NCI-H2081 treated with DMSO at 0.1 percent for 48 hours (cell line): ENCODE measurements at places on chromosomes 7 and 10.

DNA sequence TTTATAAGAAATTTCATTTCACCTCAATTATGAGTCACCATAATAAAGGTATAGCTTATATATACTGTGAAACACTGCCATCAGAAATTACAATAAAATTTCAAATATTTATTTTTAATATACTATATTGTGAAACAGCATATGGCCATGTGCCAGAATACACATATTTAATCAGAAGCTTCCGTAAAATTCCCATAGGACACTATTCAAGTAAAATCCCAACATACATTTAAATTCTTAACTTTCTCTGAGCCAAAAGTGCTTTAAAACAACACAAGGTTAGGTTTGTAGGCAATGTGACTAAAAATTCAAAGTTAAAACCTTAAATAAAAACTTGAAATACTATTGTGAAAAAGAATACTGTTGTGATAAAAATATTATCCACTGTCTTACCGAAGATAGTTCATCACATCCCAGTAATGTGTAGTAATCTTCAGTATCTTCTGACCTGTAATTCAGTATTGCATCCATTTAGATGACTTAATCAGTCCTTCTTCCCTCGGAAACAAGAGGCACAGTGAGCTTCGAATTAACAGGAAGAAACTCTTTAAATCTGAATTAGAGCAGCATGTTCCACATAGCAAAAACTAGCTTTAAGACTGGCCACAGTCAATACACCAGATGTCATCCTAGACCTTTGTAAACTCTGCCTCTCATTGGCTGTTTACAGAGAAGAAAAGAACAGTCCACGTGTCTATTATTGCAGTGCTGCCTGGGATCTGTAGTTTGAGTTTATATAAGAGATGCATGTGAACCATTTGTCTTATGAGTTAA is at the start of gene DNAJC12:
Gene DNAJC12 (minus strand): TSS at position 648 of the 774 bp plus-strand sequence. CDS start 177 bp downstream, at position 471.
- DNase-seq: peak; percentile 67

DNA sequence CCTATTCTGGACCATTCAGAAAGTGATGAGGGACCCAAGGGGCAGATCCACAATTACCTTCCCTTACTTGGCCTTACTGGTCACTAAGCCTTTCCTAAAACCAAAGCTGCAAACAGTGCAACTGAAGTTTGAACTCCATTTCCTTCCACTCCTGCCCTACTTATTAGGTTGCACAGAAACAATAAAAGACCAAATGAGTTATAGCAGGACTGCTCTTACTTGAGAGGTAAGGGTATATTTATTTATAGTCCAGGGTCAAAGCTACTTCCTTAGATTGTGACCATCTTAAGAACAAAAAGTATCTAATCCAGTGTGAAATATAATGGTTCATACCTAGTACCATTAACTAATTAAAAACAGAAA is 27.0 kb downstream of the CDK6 start:
- DNase-seq: no peak

DNA sequence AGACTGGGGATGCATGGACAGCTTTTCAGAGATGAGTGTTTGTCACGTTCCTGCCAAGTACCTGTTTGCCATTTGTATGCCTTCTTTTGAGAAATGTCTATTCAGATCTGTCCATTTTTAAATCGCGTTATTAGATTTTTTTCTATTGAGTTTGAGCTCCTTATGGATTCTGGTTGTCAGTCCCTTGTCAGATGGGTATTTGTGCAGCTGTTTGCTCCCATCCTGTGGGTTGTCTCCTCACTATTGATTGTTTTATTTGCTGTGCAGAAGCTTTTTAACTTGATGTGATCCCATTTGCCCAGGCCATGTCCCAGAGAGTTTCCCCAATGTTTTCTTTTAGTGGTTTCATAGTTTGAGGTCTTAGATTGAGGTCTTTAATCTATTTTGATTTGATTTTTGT is 5.5 kb upstream of the PRKAR1B start:
- no peak for DNase-seq

DNA sequence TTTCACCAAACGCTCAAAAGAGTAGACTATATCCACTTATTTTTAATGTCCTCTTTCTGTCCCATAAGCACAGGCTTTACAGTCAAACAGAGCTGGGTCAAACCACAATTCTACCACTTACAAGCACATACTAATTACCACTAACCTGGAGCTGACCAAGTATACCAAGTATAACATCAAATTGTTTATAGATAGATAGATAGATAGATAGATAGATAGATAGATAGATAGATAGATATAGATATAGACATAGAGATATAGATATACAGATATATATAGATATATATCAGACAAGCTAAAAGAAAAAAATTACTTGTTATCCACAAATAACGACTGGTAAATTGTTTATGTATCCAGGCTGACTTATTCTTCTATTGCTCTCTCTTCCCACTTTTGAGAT is 52.5 kb upstream of the SPOCK2 start:
- no peak for DNase-seq

- DNase-seq: no peak
Measured at GRCh38 chr7:16083931-16084330, 337.4 kb downstream of the CRPPA start.

DNA sequence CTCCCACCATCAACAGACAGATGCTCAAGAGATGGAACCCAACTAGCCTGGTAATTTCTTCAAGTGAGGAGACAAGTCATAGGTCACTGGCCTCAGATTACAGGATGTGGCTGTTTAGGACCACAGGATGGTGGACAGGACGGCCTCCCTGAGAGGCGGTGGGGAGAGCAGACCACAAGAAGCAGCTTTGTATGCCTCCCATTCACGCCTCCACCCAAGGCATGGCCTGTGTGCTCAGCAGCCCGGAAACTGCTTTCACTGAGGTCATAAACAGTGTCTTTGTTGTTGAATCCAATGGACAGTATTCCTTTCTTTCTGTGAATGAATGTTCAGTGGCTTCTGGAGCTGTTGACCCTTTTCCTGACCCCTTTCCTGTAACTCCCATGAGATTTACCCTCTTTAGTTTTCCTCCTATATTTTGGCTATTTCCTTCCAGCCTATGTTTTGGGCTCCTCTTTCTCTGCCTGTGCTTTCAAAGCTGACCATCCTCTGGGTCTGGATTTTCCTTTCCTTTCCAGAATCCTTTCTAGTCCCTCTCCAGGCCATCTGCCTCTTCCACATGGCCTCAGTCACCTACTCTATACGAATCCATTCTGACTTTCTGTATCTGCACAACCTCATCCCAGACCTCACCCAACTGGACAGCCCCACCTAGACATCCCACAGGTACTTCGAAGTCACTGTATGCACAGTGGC is 32.4 kb upstream of the INPP5F start:
- no peak for DNase-seq

- DNase-seq: no peak
Measured at GRCh38 chr10:72133517-72133916, 45.2 kb upstream of the SPOCK2 start.

DNA sequence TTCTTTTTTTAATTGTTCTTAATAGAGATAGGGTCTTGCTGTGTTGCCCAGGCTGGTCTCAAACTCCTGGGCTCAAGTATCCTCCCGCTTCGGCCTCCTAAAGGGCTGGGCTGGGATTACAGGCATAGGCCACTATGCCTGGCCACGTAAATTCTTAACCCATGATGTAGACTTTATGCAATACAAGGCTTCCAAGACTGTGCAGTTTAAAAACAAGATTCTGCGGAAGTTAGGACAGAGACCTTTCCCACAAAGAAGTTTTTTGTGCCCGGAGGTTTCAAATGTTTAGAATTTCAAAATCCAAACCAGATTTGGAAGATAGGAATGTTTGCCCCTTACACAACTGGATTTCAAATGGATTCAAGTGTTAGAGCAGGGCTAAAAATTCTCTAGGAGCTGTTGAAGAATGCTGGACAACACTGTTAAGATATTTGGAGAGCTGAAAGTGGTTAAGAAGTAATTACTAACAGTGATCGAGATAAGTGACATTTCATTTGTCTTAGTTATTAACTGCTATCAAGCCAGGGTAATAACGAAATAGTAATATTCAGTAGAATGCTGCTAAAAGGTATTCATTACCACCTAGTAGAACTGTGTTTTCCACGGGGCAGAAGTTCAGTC is 7.4 kb downstream of the APBB1IP start:
- no peak for DNase-seq

- no peak for DNase-seq
Measured at GRCh38 chr10:81978238-81978637, 103.2 kb downstream of the NRG3 start.

GRCh38 chr10:73899423-73899822 is 11.5 kb upstream of the PLAU start:
- DNase-seq: no peak

DNA sequence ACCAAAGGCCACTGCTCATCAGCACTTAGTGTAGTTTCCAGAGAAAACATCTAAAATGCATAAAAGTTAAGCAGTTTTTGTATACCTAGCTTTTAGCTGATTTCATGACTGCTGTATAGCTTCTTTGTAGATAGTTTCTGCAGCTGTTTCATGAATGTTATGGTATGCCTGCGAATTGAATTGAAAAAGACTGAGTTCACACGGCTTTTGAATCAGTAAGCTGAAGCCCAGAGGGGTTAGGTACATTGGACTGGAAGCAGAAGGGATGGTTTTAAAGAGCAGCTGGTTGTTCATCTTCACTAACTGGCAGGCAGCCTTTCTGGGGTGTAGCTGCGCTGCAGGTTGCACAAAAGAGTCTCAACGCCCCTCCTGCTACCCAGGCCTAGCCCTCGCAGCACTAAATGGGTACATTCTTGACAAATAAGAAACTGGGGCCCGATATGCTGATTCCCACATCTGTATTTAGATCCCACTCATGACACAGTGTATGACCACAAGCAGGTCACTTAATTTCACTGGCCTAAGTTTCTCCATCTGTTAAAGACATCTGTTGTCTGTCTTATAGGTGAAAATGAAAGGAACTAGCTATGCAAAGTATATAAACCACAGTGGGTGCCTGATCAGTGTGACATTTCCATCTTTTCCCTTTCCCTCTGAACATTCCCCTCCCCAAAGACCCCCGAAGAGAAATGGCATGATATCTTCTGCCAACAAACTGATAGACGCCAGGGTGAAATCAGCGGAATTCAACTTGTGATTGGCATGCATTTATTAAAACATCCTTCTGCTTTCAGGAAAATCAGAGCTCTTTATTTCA is 85.9 kb upstream of the AGBL3 start:
- no peak for DNase-seq

DNA sequence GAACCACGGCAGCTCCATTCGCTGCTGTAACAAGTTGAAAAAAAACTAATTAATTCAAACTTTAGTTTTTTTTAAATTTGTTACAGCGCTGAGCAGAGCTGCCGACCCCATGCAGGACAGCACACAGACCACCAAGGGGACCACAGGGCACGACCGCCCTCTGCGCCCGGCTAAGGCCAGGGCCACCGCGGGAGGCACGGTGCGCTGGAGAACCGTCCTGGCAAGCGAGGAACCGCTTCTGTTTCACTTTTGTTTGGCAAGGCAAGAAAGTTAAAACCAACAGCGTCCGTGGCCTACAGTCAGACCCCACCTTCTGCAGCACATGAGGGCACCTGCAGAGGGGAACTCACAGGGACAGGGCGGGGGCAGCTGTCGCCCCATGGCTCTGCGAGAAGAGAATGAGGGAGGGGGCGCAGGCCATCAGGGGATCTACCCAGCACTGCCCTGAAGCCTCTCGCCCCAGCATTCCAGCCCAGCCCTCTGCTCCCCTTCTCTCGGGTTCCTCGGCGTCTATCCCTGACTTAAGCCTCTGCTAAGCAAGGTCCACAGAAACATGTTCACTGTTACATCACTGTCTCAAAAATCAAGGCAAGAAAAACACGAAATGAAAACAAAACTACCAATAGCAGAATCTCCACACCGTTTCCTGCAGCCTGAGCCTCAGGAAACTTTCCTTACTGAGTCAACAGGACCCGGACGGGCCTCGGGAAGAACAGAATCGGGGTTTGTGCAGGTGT is 204.4 kb downstream of the DIP2C start:
- no peak for DNase-seq

DNA sequence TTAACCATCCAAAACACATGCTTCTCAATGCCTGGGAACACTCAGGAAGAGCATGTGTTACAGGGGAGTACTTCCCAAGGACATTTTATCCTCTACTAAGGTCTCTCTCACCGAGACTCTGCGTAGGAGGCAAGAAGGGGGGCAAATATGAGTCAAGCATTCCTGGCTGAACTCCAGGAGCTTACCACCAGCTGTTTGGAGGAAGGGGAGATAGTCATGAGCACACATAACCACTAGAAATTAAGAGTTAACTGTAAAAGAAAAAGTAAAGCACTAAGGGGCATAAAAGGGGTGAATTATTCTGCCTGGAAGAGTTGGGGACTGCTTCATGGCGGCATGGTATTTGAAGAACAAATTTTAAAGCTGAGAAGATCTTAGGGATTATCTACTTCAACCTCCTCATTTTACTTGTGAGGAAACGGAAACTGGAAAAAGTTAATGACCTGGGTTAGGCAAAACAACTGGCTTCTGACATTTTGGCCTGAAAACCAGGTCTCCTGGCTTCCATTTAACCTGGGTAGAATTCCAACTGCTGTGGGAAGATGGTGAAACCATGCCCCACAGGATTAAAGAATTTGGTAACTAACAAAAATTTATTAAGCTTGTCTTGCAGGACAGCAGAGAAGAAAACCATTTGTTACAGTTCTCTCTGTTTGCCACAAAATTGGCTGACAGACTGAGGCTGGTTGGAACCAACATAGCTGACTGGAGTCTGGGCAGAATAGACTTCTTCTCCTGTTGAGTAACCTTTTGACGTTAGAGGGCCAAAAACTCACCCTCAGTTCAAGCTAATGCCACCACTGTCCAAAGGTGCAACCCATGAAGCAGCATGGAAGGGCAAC is 85.5 kb downstream of the SLC25A13 start:
- DNase-seq: no peak

- no peak for DNase-seq
Measured at GRCh38 chr7:28178599-28178998, 2.0 kb downstream of the JAZF1 start.

DNA sequence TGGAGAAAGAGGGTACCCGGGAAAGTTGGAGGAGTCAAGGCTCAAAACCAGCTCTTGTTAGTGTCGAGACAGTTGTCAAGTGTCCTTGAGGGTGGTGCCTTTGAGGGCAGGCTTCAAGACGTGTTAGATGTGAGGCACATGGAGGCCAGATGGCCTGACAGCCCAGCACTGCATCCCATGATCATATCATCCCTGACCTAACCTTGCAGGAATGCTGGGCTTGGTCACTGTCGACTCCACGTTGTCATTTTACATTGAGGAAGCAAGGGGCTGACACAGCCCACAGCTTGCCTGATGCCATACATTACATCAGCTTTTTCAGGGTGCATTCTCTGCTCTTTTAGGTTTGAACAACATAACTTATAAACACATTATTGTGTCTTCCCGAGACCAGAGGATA is 114.1 kb downstream of the ABCA13 start:
- no peak for DNase-seq

- DNase-seq: no peak
Measured at GRCh38 chr7:25781704-25782103, 370.3 kb upstream of the NFE2L3 start.

DNA sequence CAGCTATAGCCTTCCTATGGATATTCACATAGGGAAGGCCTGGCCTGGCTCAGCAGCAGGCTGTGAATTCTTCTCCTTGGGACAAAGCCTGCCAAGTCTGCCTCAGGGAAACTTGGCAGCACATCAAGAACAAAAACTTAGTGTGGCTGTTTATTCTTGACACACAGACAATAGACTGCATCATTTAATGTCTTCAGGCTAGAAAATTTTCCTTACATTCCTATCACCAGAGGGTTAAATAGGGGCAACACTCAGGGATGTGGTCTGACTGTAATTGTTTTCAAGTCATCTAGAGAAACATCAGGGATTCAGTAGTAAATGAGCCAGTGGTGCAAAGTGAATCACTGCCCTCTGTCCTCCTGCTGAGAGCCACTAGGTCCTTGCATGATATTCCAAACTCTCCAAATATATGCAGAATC is 137.3 kb downstream of the SEMA3C start:
- no peak for DNase-seq

GRCh38 chr10:110695539-110695886 is 51.4 kb downstream of the RBM20 start:
- DNase-seq: no peak
